GM19239 (cell line): ENCODE measurements at places on chromosomes 3 and 15.

DNA sequence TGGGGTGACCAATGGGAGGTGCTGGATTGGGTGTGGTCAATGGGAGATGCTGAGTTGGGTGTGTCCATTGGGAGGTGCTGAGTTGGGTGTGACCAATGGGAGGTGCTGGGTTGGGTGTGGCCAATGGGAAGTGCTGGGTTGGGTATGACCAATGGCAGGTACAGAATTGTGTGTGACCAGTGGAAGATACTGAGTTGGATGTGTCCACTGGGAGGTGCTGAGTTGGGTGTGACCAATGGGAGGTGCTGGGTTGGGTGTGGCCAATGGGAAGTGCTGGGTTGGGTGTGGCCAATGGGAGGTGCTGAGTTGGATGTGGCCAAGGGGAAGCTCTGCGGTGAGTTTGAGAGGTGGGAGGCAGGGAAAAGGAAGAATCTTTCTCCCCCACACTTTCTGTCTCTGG lies 250.0 kb upstream of the PROK2 start:
- no peak for DNase-seq

DNA sequence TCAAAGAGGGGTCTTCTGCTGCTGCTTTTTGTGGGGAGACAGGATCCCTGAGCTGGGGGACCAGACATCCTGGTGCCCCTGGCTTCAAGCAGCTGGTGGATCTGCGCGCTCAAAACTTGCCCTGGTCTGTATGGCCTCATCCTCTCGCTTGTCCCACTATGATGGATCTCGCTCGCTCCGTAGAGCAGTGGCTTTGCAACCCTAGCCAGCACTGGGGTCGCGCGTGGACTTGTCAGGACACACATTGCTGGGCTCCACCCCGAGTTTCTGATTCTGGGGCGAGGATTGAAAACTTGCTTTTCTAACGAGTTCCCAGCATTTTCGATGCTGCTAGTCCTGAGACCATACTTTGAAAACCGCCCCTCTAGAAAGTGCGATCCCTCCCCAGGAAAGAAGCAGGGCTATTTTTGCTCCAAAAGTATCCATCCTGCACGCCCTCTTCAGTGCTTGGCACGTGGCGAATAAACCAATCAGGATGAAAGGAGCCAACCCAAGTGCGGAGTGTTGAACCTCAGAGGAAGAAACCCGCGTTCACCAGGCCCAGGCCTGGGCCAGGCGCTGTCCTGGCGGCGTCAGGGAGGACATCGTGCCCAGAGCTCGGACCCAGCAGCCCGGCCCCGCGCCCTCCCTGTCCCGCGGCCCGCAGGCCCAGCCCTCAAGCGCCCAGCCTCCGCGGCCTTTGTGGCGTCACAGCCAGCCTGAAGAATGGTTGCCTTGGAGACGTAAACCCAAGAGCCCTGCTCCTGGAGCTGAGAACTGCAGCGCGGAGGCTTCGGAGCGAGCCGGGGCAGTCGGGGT lies at the start of gene CFAP100:
Gene CFAP100 (plus strand): TSS at position 731 of the 798 bp plus-strand sequence. CDS start 1,092 bp downstream, outside the sequence.
- no peak for DNase-seq

DNA sequence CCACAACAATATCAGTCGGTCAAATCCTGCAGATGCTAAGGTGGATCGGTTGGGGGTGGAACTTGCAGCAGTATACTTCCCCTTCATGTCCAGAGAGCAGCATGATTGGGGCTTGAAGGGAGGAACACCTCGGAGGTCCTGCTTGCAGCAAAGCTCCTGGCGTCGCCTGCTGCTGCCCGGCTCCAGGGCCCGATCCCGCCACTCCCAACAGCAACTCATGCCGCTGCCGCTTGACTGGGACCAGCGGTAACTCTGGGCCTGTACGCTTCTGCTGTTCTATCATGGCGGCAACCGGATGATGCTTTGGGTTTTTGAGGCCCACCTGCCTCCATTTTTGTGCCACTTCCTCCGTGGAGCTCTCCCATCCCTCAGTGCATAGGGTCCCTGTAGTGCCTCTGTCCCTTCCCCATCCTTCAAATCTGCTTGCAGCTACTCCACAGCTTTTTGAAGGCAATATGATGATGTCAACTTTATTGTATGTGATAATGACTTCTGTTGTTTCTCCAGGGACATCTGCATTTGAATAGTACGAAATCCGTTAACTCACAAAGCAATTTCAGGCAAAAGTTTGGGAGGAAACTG lies 56.3 kb downstream of the KCNAB1 start:
- no peak for DNase-seq

GRCh38 chr3:143427631-143428030 lies 308.1 kb downstream of the CHST2 start:
- no peak for DNase-seq

DNA sequence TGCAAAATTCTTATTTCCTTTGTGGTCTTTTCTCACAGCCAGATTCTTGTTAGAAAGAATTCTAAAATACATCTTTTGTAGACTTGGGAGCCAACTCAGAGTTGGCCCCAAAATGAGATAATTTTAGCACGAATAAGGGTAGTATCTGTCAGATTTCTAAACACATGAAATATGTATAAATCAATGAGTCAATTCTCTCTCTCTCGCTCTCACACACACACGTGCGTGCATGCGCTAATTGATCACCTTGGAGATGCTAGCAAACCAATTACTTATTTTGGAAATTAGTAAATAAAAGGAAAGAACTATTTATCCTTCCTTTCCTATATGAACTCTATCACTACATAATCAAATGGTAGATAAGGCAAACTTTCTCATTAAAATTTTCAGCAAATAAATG lies 32.9 kb upstream of the PIK3R4 start:
- no peak for DNase-seq

DNA sequence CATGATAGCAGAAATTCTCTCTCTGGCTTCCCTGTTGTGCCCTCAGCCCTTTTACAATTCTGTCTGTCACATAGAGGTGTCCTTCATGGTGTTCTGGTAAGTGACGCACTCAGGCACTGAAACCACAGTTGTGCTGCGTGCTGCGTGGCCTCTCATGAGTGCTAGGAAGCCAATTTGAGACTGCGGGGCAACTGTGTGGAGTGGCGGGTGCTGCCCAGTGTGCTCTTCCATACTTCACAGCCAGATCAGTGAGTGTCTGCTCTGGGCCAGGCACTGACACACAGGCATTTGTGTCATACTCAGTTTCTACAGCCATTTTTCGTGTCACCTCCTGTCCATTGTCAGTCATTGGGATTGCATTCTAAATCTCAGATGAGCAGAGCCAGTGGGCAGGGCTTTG lies 133.1 kb upstream of the PLXNA1 start:
- no peak for DNase-seq
